ENCODE measurements at places on chromosomes 7 and 10. TPM values are rescaled to one million over a fixed set of nuclear protein-coding genes. Genes with fewer than 3 reads are reported as not detected.

Gene GPRIN2
- total RNA-seq = not detected

Gene MRLN
- total RNA-seq = not detected

Gene ARL5B
- total RNA-seq = 18.5 TPM

Gene TAS2R4
- 1.1 TPM for total RNA-seq

Gene MAT1A
- total RNA-seq = not detected

Gene CYP2C9
- not detected for total RNA-seq

Gene UBE2D1
- 12.1 TPM for total RNA-seq

Gene PTF1A
- not detected for total RNA-seq

Gene CTAGE6
- 2.8 TPM for total RNA-seq

Gene IQUB
- 0.10 TPM for total RNA-seq

Gene DNAJC1
- total RNA-seq = 40.6 TPM

Gene SPDYE11
- not detected for total RNA-seq

Gene NPSR1
- total RNA-seq = not detected

Gene OR2A12
- total RNA-seq = not detected

Gene TRIL
- total RNA-seq = not detected

Gene STEAP1
- 2.0 TPM for total RNA-seq

Gene ANKRD30A
- total RNA-seq = not detected

Gene OGDHL
- total RNA-seq = 0.67 TPM

Gene PGAM2
- total RNA-seq = 1.7 TPM

All from activated T-cell treated with anti-CD3 and anti-CD28 coated beads, Interleukin-2, amount 50 U/mL, for 72 hours (primary cell).